ELF-1 (cell line): ENCODE measurements at places on chromosomes 11 and 22.

DNA sequence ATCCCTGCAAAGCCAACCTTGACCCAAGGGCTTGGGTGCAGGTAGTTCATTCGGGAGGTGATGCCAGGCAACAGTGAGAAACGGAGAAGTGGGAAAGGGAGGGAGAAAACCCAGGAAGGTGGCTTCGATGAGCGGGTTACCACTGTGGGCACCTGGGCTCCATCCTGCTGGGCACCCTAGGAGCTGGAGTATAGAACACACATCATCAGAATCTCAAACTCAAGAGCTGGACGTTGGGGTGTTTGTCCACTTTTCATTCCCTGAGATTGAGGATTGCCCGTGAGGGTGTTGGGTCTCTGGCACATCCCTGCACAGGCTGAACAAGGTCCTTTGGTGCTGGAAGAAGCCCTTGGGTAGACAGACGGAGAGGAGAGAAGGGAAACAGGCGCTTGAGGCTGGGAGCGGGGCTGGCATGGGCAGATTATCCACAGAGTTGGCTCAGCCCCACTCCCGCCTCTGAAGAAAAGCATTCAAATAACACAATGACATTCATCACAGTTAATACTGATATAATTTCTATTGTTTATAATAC lies 70.4 kb downstream of the LRRC32 start:
- DNase-seq = no peak

DNA sequence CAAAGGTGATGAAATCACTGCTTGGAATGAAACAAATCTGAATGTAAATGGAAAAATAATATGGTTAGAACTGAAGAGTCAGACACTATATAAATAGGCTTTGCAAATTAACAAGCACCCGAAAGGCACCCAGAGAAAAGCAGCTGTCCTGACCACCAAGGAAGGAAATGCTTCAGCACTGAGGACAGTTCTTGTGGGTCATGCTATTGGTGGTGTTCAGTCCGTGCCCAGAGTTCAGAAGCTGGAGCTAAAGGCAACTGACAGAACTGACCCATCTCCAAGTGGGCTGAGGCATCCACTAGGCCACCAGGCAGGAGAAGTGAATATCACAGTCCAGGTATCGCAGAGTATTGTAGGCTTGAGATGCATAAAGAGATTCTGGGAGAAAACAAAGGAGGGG lies 208.9 kb downstream of the OPCML start:
- peak; percentile 8 for DNase-seq

DNA sequence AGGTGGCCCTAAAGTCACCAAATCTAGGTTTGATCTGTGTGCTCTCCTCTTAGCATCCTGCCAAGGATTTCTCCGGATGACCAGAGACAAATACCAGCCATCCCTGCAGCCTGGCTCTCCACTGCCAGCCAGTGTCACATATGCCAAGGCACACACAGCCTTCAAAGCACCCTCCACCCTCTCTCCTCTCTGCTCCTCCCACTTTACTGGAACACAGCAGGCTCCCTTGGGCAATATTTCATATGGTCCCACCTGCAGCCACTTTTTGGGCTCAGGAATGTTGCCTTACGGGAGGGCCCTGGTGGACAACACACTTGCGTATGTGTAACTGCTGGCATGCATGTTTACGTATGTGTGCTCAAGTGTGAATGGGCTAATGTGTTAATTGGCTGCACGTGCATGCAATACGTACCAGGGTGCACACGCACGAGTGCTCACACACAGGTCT lies 183.9 kb downstream of the CEP164 start:
- no peak for DNase-seq

DNA sequence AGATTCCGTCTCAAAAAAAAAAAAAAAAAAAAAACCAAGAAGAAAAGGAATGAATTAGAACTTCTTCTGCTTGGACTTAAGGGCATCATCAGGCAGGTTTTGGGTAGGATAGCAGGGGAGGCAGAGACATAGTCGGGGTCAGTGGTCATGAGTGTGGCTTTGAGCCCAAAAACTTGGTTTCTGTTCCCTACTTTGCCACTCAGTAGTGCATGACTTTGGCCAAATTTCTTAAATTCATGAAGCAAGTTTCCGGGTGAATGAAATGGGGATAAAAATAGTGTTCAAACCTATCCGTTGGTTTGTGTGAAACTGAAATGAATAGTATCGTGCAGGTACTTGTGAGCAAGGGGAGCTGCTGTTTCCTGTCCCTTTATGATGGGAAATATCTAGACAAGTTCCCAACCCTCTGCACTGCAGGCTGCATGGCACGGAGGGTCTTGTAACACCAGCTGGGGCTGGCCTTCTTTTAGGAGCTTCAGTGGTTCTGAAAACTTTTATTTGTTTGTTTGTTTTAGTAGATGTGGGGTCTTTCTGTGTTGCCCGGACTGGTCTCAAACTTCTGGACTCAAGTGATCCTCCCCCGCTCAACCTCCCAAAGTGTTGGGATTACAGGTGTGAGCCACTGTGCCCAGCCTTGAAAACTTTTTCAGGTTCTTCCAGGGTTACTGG lies 18.4 kb downstream of the NEAT1 start:
- DNase-seq = no peak

GRCh38 chr22:17065433-17065832 lies 19.4 kb upstream of the IL17RA start:
- no peak for DNase-seq
